ENCODE measurements at places on chromosomes 2 and 18. TPM values are rescaled to one million over a fixed set of nuclear protein-coding genes. Genes with fewer than 3 reads are reported as not detected.

- DNase-seq, result no peak
These were observed 28.4 kb downstream of the MRPL35 start for GRCh38 chr2:86227685-86228084.

- no peak for DNase-seq
These were observed 50.6 kb upstream of the FN1 start for GRCh38 chr2:215486291-215487001.

- peak; percentile 53 for DNase-seq
These were observed 139.4 kb downstream of the ASB1 start for GRCh38 chr2:238566001-238566645.

DNA sequence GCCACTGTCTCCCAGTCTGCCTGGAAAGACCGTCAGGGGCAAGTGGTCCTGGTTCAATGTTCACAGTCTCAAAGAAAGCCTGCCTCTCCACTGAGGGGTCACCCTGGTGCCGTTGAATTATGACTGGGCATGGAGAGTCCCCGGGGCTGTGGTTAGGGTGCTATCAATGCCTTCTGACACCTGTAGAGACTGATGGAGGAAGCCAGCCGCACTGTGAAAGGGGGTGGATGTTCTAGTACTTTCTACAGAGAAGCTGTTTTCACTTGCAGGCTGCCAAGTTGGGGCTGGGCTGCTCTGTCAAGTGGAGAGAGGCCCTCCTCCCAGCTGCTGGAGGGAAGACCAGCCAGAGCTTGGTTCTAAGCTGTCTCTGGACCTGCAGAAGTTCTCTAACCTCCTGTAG lies 80.5 kb downstream of the BCL2L11 start:
- DNase-seq, result no peak

DNA sequence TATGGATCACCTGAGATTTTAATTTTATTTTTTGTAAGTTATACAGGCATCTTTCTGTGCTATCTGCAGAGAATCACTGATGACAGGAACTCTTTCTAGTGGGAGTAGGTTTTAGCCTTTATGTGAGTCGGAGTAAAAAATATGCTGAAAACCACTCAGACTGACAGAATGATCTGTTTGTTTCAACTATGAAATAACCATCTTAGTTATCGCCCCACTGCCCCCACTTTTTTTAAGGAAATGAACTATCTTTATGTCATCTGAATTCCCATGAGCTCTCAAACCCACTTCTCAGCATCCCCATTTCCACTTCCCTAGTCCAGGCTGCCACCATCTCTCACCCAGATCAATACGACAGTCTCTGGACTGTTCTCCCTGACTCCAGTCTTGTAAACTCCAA lies 38.9 kb downstream of the MRPL33 start:
- DNase-seq, result no peak

- no peak for DNase-seq
These were observed 31.4 kb upstream of the TMEM177 start for GRCh38 chr2:119647440-119648169.

DNA sequence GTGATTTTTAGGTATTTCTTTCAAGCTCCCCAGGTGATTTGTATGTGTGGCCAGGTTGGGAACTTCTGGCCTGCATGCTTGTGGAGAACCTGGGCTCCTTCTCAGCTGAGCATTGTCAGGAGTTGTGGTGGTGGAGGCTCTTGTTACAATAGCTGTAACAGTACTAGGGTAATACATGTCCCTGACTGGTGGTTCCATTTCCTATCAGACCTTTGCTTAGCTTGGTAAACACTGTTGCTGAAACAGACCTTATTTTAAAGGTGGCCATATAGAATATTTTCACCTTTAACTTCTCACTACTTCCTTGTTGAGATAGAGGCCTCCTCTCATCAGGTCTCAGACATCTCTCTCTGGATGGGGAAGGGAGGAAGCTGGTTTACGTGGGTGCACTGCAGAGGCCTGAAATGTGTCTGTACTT lies 79.2 kb downstream of the SETBP1 start:
- no peak for DNase-seq

GRCh38 chr2:30417253-30417652 lies 29.8 kb upstream of the LCLAT1 start:
- no peak for DNase-seq

GRCh38 chr2:204727368-204727767 lies 182.1 kb downstream of the PARD3B start:
- no peak for DNase-seq

Gene ZFP36L2
- 139 TPM for total RNA-seq

Gene FAHD2B
- 12.2 TPM for total RNA-seq

Gene DPYSL5
- not detected for total RNA-seq

Gene PRADC1
- total RNA-seq, result 15.5 TPM

Gene ASPRV1
- 2.1 TPM for total RNA-seq
